Vagina (tissue), 2 donors: ENCODE measurements at places on chromosomes 7 and 10. TPM values are rescaled to one million over a fixed set of nuclear protein-coding genes. Genes with fewer than 3 reads are reported as not detected.

DNA sequence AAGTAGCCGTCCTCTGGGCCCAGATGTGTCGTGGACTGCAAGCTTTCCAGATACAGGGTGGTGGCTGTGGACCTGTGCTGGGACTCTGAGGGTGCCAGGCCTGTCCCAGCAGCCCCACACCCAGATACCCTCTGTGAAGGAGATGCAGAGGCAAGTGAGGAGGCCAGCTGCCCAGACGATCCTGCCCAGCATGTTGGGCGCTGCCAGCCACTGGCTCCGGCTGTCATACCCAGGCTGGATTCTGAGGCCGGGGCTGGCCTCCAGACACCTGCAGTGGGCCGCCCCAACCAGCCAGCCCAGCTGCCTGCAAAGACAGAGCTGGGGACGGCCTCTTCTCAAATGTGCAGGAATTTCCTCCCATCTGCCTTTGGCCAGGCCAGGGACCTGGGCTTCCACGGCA is 39.1 kb upstream of the EBF3 start:
- no peak for DNase-seq

AGR3 gene
- not detected for total RNA-seq

DNA sequence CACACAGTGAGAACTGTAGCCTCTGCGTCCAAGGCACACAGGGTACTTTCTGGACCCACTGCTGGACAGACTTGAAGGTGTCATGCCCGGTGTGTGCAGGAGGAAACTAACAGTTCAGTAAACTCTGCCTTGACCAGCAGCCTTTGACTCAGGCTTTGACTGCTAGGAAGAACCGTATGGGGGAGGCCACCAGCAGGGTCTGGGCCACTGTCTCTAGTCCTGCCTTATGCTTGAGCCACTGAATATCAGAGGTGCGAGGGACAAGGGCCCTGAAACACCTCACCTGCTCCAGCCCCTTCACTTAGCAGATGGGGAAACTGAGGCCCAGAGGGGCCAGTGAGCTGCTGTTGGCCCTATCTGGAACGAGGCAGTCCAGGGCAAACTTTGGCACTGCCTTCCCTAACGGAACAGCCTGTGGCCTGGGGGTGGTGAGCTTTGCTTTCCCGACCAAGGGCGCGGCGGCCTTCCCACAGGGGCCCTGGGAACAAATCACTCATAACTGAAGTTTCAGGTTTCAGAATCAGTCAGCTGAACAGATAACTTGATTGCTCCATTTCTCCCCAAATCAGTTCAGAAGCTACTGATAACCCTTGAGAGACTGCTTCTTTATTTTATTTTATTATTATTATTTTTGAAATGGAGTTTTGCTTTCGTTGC is 130.0 kb downstream of the FAM53B start:
- no peak for DNase-seq

DNA sequence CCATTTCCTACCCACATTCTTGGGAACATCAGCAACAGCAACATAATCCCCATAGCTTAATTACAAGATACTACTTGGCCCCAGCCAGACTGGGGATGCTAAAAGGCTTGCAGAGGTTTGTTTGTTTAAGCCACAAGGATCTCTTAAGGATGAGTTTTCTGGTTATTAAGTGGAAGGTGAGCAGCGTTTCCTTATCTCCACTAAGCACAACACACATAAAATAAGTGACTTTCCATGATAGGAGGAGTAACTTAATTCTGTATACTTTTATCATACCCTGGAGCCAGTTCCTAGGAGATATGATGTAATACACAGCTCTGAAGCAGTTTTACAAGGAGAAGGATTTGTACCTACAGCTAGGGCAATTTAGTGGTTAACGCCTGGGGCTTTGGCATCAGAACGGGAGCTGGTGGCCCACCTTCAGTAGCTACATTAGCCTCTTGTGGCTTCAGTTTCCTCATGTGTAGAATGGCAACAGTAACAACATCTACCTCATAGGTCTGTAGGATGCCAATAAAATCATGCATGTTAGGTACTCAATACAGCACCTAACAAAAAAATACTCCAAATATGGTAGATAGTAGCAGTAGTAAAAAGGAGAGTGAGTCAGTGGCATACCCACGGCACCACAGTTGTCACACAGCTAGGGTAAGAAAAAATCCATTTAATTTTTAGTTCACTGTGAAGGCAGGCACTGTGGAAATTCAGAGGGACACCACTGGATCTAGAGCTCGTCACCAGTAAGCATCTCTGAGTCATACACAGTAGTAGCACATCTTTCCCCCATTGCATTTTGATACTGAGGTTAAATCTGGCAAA is 55.2 kb downstream of the DOCK4 start:
- no peak for DNase-seq

PROSER2 gene
- total RNA-seq: 8.1 TPM

PLEKHA8 gene
- 12.3 TPM for total RNA-seq

GRCh38 chr7:27176524-27176845 is 2.4 kb upstream of the HOXA10 start:
- no peak for DNase-seq

DNA sequence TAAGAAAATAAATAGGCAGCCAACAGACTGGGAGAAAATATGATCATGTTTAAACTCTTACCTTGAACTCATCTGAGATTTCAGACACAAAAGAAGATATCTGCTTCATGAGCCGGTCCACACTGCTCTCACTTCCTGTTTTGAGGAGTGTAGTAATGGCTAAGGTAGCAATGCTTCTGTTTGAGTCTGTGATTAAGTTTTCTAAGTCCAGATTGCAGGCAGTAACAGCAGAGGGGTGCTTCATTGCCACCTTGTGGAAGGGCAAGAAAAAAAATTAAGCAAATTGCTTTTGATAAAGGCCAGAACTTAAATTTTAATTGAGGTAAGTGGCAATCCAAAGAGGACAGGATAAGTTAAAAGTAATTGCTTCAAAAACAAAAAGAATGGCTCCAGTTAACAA is 69.1 kb downstream of the MEST start:
- DNase-seq: no peak

- no peak for DNase-seq
Measured at GRCh38 chr7:50415844-50416364, 34.2 kb downstream of the FIGNL1 start.

- DNase-seq: no peak
Measured at GRCh38 chr10:98436704-98437103, 10.0 kb downstream of the HPS1 start.

TFEC gene
- 4.7 TPM for total RNA-seq
